ENCODE measurements at places on chromosomes 12 and 14.
A peak's percentile ranks its signal among the peaks of the same experiment; 100 is the strongest.

DNA sequence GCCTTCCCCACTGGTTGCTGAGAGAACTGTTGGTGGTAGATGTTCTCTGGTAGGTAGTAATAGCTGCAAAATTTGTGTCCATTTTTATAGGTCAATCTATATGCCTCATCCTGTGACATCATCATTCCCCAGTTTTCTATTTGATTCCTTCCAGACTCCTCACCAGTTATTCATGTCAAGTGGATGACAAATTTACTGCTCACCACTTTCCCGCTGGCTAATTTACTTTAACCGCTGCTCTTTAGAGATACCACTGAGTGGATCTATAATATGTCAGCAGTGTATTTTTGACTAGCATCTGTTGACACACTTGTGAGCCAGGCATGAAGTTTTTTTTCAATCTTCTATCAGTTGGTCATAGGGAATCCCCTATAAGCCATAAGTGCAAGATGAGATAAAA is 24.6 kb downstream of the GPR65 start:
- no peak for DNase-seq

DNA sequence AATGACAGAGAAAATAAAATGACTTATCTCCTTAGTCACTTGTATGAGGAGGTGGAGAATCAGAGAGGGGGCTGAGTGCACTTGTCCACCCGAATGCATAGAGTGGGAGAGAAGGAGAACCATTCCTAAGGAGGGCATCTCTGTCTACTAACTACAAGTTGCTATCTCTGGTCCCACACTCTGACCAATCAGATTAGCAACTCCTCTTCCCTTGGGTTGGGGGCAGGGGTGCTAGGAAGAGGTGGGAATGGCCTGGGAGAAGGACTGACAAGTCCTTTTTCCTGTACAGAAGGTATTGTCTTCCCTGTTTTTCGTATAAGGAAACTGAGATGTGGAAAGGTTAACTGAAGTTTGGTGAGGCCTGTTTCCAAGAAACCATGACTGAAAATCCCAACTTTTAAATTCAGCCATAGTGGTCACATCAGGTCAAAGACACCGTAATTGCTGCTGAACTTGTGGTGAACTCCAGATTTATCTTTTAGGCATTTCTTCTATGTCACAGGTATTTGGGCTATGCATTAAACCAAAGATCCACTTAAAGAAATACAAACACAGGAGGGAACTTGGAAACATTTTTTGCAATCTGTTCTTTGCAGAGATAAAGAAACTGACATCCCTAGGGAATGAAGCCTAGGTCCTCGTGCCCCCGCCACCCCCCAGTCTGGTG is 207.8 kb downstream of the CRADD start:
- no peak for DNase-seq

DNA sequence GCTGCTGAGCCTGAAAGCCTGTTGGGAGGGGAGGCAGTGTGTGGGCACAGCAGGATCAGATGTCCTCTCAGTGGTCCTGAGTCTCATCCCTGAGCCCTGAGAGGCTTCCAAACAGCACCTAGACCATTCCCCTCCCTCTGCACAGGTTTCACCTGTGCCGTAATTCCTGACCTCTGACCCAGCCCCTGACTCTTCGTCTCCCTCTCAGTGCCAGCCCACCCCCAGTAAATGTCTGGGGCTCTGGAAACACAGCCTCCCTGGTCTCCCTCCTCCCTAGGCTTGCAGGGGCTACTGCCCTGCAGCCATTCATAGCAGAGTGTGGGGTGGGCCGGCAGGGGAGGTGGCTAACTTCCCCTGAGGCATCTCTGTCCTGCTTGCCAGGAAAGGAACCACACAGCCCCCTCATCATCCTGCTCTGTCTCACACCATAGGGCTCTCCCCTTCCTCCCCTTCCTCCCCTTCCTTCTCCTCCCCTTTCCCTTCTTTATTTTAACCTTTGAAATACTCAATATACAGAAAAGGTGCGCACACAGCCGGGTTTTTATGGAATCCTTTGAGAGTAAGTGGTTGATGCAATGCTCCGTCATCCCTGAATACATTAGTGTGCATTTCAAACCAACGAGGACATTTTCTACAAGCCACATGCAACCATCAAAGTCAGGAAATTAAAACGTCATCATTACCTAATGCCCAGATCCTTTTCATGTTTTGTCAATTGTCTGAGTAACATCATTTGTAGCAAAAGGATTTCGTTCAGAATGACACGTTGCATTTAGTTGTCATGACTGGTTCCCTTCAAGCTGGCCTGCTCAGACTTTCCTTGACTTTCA is 67.0 kb downstream of the PRMT8 start:
- no peak for DNase-seq

GRCh38 chr14:94601884-94602391 is 10.3 kb upstream of the SERPINA3 start:
- DNase-seq, result no peak

DNA sequence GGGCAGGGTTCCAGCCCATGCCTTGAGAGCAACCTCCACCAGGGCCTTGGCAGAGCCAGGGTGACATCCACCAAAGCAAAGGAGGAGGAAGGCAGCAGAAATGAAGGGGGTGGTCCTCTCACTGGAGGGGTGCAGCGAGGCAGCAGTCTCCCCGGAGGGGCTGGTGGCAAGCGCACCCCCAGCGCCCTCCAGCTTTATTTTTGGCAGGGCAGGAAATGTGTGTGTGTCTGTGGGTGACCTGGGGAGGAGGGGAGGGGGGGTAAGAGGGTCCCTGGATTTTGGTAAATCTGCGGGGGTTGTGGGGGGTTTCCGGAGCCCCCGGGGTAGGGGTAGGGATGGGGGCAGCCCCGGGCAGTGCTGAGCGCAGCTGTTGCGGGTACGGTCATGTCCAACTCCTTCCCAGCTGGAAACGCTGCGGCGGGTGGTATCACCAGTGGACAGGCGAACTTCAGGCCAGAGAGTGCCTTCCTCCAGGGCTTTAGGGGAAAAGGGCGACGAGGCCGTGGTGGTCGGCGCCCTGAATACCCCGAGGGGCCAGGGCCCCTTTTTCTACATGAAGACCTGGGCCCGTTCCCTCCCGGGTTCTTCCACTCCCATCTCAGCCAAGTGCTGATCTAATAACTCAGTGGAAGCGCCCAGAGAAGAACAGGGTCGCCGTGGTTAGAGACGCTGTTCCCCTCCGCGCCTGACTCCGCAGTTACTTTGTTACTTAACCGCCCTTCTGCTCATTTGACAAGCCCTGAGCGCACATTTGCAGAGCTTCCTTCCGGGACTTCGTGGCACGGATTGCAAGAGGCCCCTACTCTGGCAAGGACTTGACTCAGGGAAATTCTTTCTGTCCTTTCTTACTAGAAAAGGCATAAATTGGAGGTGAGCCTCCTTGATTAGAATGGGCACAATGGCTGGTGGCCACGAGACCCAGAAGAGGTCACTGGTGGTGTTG is 55.2 kb downstream of the FOS start:
- DNase-seq, result peak; percentile 15

DNA sequence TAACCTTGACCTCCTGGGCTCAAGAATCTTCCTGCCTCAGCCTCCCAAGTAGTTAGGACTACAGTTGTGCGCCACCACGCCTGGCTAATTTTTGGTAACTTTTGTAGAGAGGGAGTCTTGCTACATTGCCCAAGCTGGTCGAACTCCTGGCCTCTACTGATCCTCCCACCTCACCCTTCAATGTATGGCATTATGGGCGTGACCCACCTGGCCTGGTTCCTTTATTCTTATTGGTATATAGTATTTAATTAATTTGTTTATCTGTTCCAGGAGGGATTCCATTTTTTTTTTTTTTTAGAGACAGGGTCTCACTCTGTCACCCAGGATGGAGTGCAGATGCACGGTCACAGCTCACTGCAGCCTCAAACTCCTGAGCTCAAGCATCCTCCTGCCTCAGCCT is 40.9 kb upstream of the EAPP start:
- no peak for DNase-seq

- DNase-seq, result no peak
Observed at GRCh38 chr12:111269718-111270117, 99.2 kb downstream of the PHETA1 start.

DNA sequence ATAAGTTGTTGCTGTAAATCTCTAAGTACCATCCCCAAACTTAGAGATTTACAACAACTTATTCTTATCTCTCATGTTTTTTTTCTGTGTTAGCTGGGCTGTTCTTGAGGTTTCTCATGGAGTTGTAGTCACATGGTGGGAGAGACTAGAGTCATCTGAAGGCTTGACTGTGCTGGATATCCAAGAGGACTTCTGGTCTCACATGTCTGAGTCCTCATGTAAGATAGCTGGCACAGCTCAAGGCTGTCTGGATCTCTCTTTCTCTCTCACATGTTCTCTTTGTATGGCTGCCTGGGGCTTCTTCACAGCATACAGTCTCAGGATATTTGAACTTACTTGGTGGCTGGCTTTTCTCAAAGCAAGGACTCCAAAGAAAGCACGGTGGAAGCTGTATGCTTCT is 63.8 kb downstream of the DACT1 start:
- DNase-seq, result no peak

- DNase-seq, result no peak
Observed at GRCh38 chr12:3336606-3337311, 154.2 kb upstream of the PRMT8 start.

DNA sequence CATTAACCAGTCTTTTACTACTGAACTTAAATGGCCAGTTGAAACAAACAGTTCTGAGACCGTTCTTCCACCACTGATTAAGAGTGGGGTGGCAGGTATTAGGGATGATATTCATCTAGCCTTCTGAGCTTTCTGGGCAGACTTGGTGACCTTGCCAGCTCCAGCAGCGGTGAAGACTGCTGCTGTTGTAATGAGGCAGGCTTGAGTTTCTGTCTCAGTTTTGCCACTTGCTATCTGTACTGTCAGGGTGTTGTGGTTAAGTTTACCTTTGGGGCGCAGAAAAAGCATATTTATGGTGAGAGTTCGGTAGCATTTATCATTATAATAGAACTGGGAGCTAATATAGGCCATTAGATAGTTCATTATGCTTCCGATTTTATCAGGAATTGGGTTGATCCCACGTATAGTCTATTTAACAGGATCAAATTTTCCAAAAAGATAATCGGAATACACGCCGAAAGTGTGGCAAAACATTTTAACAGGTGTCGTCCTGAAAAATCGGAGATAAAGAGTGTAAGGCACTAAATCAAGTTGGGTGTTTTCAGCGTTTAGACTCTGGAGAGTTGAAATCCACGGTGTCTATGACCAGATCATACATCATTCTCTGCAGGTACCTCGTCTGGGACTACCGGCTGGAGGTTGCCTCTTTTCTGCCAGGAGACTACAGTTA is 688 bp upstream of the NECAP1 start:
- no peak for DNase-seq

GRCh38 chr12:108964371-108965352 is 56.2 kb downstream of the SVOP start:
- DNase-seq, result no peak
